Brain (organoid and tissue), 16 donors: ENCODE measurements at places on chromosomes 4 and X.

DNA sequence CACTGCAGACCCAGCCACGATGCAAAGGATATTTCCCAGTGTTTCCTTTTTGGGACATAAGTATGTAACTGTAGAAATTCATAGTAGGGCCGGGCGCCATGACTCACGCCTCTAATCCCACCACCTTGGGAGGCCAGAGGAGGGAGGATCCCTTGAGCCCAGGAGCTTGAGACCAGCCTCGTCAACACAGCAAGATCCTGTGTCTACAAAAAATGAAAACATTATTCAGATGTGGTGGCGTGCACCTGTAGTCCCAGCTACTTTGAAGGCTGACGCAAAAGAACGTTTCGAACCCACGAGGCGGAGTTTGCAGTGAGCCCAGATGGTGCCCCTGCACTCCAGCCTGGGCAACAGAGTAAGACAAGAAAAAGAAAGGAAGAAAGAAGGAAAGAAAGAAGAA, 49.2 kb downstream of the CRLF2 start:
- no peak for DNase-seq

DNA sequence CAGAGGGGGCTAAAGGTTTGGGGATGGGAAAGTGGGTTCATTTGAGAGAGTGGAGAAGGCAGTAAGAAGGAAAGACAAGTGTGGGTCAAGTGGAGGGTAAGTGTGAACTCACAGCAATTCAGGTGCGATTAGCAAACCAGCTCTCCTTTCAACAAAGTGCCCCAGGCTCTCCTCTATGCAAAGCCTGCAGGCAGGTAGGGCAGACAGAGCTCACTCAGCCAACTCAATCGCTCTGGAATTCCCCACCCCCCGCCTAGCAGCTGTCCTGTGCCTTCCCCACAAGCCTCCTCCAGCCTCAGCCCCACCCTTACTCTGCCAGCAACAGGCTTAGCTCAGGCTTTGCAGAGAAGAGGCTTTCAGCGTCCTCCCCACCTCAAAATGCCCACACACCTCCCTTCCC, 14.8 kb upstream of the MAMLD1 start:
- DNase-seq = no peak

DNA sequence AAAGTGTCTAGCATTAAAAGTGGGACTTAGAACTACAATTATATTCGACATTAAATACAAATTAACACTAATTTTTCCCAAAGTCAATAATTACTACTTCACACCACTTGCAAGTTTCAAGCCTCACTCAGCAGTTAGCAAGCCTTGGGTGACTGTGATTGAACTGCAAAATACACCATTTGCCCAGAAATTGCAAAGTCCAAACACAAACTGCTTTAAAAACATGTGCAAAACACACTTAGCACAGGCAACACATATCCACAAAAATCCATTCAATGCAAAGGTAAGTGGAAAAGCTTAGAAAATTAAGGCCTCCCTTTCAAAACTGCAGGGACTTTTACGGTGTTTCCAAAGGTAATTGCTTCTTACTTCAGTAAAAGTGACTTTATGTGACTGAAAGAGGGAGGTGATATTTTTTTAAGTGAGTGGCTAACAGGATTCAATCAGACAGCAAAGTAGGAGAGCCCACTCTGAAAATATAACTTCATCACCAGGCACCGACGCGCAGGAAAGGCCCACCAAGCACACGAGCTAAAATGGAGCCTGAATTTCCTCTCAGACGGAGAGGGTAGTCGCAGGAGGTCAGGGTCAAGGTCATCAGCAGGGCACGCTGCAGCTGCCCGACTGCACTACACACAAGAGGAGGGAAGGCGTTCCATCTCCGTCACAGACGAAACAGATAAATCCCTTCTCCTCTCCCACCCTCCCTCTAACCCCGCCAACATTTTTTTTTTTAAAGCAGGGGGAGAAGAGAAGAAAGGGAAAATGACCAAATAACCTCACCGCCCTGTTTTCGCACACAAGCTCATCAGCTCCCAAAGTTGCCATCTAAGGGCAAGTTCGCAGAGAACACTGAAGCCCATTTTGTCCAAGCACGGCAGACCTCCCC, 3.1 kb downstream of the ZNF827 start:
- DNase-seq = peak; percentile 33

DNA sequence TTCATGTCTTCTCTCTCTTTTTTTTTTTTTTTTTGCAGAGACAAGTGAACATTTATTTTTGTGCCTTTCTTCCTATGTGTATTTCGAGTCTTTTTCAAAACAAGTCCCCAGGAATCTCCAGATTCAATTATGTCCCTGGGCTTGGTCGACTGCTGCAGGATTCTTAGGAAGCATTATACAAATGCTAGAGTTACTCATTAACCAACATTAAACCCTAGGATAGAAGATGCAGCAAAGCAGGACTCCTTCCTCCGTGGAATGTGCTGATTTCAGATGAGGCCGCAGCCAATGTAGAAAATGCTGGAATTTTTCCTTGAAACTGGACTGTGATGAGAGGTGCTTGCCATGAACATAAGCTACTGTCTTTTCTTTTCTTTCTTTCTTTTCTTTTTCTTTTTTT, 3.4 kb downstream of the ZNF81 start:
- DNase-seq = no peak

DNA sequence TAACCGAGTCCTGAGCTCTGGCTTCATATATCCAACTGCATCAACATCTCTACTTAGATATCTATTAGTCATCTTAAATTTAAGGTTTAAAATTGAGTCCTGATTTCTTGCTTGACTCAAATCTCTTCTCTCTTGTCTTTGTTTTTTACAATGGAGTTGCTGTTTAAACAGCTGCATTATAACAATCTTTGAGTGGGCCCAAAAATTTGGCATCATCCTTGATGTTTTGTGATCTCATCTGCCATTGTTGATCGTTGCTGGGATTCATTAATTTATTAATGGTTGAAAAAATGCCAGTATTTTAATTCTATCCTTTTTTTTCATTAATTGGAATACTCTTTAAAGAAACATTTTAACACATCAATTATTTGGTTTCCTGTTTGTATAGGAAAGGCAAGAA, 82.2 kb downstream of the STIM2 start:
- no peak for DNase-seq

GRCh38 chrX:46208225-46208854, 336.9 kb downstream of the ZNF674 start:
- no peak for DNase-seq

DNA sequence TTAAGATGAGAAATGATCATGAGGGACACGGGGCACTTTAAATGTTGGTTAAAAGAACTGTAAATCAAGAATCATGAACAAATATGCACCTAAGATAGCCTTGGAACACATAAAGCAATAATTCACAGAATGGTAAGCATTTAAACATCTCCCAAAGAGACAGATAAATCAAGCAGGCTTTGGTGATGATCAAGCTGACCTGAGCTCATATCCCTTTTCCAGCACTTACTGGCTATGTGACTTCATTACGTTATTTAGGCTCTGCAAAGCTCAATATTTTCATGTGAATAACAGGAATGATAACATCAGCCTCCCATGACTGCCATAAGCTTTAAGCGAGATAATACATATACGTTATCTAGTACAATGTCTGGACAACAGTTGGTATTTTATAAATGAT, 54.9 kb downstream of the CHRNA9 start:
- DNase-seq = no peak

DNA sequence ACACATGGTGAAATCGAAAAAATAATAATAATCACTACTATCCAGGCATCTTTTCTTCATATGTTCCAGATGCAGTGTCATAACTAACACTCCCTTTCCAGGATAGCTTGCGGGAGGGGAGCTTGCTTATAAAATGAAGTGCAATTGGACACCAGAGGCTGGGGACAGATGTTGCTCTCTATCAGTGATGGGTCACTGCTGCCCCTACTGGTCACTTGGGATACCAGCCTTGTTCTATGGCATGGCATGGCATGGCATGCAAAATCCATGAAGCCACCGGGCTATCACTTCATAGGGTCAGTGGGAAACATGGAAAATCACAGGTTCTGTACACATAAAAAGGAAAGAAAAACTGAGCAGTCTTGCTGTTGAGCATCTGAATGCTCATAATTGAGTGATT, 168.1 kb downstream of the GLRA2 start:
- DNase-seq = no peak

DNA sequence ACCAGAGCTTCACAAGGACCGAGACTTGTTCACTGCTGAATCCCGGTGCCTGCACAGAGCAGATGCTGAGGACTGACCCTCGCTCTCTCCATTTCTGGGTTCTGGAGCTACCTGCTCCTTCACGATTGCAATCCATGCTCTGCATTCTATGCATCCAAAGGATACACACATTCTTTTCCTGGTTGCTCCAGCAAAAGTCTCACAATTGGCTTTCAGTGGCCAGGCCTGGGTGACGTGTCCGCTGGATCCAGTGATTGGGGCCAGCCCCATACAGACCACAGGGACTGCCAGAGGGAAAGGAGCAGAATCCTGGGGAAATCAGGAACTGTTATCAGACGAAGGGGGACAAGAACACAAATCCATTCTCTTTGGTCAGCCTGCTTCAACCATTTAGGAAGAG, 14.9 kb upstream of the CDKN2AIP start:
- DNase-seq = no peak

DNA sequence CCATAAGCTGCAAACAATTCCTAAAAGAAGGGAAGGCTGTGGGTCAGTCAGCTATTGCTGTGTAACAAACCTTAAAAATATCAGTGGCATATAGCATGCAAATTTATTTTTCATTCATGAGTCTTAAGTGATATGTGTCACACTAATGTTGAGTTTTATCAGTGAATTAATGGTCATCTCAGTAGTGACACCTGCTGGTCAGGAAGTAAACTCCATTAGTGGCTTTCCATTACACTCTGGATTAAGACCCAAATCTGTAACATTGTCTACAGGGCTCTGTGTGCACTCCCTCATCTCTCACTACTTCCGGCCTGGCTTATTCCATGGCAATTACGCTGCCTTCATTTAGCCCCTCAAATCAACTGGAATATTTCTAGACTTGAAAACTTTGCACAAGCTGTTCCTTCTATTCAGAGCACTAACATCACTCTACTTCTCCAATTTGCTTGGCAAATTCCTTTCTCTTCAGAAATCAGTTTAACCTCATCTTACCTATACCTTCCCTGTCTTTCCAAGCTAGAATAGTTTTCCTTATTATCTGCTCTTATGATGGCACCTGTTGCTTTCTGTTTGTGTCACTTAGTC, 217.3 kb upstream of the TAPT1 start:
- DNase-seq = peak; percentile 40

- peak; percentile 61 for DNase-seq
Measured at GRCh38 chr4:112968451-112969159, 80.8 kb upstream of the ANK2 start.

DNA sequence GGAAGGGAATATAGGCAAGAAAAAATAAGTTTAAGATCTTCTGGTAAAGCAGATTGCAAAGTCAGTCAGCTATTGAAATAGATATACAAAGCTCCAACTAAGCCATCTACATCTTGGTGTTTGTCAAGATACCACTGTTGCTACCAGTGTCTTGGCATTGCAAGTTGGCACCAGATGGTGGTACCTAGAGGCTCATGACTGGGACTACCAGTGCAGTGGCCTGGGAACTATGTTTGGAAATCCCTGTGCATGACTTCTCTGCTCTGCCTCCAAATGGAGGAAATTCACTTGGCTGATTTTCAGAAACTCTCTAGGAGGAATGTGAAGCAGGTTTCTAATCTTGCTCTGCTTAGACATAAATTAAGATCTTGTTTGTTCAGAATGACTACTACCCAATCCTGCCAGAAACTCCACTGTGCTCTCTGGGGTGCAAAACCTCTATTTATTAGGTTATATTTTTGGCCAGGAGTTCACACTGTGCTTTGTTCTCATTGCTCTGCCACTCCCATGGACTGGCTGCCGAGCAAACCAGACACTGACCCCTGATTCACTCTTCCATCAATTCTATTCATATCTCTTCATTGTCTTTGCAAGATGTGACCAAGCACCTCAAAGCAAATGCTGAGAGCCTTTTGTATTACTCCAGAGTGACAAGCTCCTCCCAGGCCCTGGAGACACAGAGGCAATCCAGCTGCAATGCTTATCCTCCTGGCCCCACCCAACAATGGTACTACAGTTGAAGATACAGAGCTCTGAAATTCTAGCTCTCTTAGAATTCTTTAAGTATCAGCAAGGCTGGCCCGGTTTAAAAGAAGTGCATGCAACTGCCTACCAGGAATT, 272.3 kb upstream of the FGF16 start:
- no peak for DNase-seq

- DNase-seq = peak; percentile 9
Measured at GRCh38 chr4:84967243-84967690, 777 bp upstream of the WDFY3 start.
